ENCODE measurements at places on chromosomes 2 and 18. TPM values are rescaled to one million over a fixed set of nuclear protein-coding genes. Genes with fewer than 3 reads are reported as not detected.

Gene DPP10
- not detected for total RNA-seq

Gene NR4A2
- total RNA-seq, result 0.11 TPM

Gene ASB18
- total RNA-seq, result not detected

Gene HAT1
- 38.6 TPM for total RNA-seq

Gene ABCG8
- not detected for total RNA-seq

Gene LRRC30
- total RNA-seq, result not detected

Gene PROM2
- 0.25 TPM for total RNA-seq

Gene MYCN
- total RNA-seq, result not detected
